ENCODE measurements at places on chromosomes 7 and 10.
A peak's percentile ranks its signal among the peaks of the same experiment; 100 is the strongest.

GRCh38 chr10:104340641-104341040, 2.4 kb upstream of the ITPRIP start:
- DNase-seq = no peak

- peak; percentile 97 for DNase-seq
These were observed 293.9 kb downstream of the CCDC3 start for GRCh38 chr10:12707461-12708185.

GRCh38 chr10:86329896-86330680, 36.5 kb downstream of the GRID1 start:
- DNase-seq = no peak

DNA sequence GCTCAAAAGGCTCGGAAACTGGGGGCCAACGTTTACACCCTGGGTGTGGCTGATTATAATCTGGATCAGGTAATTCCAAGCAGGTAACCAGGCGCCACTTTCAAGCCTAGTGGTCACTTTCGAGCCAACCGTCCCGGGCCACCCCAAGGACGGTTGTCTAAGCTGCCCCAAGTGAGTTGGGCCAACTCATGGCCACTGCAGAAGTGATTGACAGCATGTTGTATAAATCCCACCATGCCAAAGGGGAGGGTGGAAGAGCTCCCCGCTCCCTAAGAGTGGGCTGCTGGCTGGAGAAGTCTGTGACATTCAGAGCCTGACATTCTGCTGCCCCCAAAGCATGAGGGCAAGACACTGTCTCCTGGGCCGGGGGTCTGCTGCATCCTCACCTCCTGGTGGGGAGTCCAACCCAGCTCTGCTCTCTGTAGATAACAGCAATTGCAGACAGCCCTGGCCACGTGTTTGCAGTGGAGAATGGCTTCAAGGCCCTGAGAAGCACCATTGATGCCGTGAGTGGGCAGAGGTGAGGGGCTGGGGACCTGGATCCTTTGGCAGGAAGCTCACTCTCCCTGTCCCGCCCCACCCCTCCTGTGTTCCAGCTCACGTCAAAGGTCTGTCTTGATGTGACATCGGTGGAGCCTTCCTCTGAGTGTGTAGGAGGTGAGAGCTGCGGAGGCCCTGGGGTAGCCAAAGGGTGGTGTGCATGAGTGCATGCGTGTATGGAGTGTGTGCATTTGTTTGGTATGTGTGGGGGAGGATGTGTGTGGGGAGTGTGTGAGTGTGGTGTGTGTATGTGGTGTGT, 10.8 kb downstream of the ANTXRL start:
- DNase-seq = no peak
